ENCODE measurements at places on chromosomes 3 and 15. TPM values are rescaled to one million over a fixed set of nuclear protein-coding genes. Genes with fewer than 3 reads are reported as not detected.

- peak; percentile 80 for DNase-seq
Measured at GRCh38 chr15:38263996-38264395, 11.4 kb downstream of the SPRED1 start.

The ZCWPW2 gene
- 0.24 TPM for polyA plus RNA-seq

The HDAC11 gene
- 10.8 TPM for polyA plus RNA-seq

The SPTBN5 gene
- polyA plus RNA-seq: 0.38 TPM

The THAP10 gene
- polyA plus RNA-seq: 2.8 TPM

GRCh38 chr3:141686466-141687291, 51.4 kb upstream of the RNF7 start:
- peak; percentile 72 for DNase-seq

- DNase-seq: no peak
Measured at GRCh38 chr3:186330772-186331460, 31.1 kb downstream of the DGKG start.

GRCh38 chr15:59694779-59695178, 5.7 kb upstream of the BNIP2 start:
- DNase-seq: no peak

DNA sequence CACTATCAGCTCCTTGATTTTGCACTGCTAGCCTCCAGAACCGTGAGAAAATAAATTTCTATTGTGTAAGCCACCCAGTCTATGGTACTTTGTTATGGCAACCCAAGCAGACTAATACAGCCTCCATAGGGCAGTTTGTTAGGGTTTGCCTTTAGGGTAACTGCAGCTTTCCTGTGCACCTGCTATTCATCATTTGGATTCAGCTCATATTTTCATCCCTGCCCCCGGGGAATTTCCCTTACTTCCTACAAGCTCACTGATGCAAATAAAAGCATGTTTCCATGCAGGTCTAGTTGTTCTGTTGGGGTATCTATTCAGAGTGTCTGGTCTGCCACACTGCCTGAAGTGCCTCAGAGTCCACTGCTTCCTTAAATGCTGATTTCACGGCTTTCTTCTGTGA, 48.6 kb upstream of the ATOSA start:
- no peak for DNase-seq

DNA sequence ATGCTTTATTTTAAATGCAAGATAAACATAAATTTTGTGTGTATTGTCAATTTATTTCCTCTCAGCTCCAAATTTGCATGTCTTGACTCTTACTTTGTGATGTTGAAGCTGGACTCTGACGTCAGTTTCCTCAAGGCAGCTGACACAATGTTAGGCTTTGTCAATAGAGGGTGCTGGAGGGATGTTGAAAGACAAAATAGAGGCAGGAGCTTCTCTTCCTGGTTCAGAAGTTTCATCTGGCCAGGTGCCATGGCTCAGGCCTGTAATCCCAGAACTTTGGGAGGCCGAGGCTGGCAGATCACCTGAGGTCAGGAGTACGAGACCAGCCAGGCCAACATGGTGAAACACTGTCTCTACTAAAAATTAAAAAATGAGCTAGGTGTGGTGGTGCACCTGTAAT, 408.6 kb downstream of the GBE1 start:
- peak; percentile 8 for DNase-seq

The THBS1 gene
- polyA plus RNA-seq: 1,711 TPM

The FHIT gene
- polyA plus RNA-seq: not detected

- DNase-seq: no peak
Measured at GRCh38 chr3:153349108-153349499, 187.1 kb downstream of the RAP2B start.

- no peak for DNase-seq
Measured at GRCh38 chr3:104458657-104459056, 908.1 kb upstream of the ALCAM start.

- no peak for DNase-seq
Measured at GRCh38 chr3:72724070-72724469, 124.2 kb downstream of the SHQ1 start.

- no peak for DNase-seq
Measured at GRCh38 chr15:79168922-79169456, 78.4 kb upstream of the RASGRF1 start.

The RAB6B gene
- polyA plus RNA-seq: 1.4 TPM

- DNase-seq: no peak
Measured at GRCh38 chr3:177551431-177551836, 354.2 kb upstream of the TBL1XR1 start.

The DUOX1 gene
- polyA plus RNA-seq: not detected

DNA sequence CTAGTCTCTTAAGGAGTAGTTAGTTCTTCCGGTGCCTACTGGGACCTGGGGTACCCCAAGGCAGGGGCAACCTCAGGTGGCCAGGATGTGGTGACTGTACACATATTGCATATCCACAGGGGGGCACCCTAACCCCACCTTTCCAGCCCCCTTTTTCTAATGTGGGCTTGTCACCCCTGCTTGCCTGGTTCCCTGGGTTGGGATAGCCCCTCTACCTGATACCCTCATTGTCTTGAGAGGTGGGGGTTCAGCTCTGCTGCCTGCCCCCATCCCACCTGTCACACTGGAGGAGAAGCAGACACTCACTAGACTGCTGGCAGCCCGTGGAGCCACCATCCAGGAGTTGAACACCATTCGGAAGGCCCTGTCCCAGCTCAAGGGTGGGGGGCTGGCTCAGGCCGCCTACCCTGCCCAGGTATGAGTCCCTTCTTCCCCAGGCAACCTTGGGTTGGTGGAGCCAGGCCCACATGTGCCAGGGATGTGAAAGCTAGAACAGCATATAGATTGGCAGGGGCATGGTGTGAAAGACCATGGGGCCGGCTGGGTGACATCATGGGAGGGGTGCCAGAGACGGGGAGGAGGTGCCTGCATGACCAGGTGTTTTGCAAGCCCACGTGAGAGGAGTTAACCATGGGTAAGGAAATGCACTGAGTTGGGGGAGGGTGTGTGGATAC, 4.0 kb downstream of the GLYCTK start:
- no peak for DNase-seq

The ADIPOQ gene
- not detected for polyA plus RNA-seq

DNA sequence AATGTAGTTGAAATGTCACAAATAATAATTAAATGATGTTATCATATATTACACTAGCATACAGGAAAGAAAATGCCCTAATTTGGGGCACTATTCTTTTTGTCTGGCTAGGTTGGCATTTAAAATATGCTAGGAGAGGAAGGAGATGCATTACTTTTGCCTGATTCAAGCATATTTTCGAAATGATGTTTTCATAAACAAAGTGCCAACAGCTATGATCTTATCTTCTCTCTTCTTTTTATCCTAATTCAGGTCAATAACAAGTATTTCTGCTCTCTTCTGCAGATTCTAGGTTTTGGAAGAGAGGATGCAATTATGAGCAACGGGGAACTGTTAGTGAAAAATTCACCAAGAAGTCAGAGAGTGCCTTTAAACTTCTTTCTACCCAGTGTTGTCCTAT, 55.8 kb upstream of the NR2F2 start:
- no peak for DNase-seq

- peak; percentile 90 for DNase-seq
Measured at GRCh38 chr3:58049143-58049785, 41.0 kb downstream of the FLNB start.

DNA sequence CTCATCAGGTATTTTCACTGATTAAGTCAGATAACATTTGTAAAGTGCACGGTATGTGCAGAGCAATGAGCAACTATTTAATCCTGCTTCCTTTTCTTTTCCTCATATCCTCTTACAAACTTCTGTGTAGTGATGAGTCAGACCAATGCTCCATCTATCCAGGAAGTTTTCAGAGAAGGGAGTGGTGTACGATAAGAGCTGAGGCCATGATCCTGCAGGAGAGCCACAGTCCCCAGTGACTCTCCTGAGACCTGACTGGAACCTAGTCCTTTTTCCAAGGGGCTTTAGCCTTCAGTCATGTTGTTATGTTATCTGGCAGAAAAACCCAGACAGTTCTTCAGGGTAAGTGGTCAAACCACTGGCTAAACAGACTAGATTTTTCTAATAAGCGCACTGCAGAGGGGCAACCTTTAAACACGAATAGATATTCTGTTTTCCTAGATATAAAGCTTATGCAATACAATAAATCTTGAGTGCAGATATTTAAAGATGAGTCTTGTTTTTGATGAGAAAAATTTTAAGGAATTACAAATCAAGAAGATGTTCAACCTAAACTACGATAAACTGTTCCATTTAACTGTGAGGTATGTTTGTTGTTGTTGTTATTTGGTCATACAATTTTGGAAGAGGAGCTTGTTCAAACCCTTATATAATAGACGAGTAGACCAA, 110.5 kb upstream of the RAP2B start:
- DNase-seq: peak; percentile 92

The SLC28A2 gene
- not detected for polyA plus RNA-seq

The CCDC39 gene
- polyA plus RNA-seq: not detected

The NLGN1 gene
- polyA plus RNA-seq: 1.1 TPM

GRCh38 chr3:182814419-182815062, 21.2 kb downstream of the ATP11B start:
- no peak for DNase-seq

The PCLAF gene
- 60.5 TPM for polyA plus RNA-seq

The SPINT1 gene
- polyA plus RNA-seq: 1.8 TPM

DNA sequence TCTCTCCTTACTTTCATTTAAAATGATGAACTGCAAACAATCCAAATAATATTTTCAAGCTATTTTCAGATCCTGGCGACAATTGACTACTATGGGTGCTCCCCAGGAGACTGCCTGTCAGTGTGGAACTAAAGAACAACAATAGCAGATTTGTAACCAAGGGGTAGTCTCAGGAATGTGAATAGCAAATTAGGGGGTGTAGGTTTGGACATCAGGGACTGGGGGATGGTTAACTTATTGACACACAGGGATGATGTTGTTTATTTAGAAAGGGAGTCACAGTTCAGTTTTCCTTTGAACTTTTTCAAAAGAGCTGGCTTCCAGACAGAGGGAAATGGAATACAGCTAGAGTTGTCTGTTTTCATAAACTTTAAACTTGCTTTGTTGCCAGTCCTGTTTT, 229.8 kb downstream of the LRTM1 start:
- DNase-seq: no peak

DNA sequence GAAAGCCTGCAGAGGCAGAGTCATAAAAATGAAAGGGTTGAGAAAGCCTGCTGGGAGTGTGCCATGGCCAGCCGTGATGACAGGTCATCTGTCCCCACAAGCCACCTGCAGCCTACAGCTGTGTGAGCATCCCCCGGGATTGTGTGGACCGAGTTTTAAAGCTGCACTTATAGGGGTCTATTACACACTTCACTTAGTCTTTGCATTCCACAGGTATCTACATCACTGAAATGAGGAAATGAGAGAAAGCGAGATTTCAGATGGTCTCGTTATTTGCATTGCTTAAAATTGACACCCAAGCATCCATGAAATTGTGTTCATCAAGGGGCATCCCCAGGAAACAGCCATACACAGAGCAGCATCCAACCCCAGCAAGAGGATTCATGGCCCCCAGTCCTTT, 137.6 kb upstream of the TRIM42 start:
- DNase-seq: no peak

DNA sequence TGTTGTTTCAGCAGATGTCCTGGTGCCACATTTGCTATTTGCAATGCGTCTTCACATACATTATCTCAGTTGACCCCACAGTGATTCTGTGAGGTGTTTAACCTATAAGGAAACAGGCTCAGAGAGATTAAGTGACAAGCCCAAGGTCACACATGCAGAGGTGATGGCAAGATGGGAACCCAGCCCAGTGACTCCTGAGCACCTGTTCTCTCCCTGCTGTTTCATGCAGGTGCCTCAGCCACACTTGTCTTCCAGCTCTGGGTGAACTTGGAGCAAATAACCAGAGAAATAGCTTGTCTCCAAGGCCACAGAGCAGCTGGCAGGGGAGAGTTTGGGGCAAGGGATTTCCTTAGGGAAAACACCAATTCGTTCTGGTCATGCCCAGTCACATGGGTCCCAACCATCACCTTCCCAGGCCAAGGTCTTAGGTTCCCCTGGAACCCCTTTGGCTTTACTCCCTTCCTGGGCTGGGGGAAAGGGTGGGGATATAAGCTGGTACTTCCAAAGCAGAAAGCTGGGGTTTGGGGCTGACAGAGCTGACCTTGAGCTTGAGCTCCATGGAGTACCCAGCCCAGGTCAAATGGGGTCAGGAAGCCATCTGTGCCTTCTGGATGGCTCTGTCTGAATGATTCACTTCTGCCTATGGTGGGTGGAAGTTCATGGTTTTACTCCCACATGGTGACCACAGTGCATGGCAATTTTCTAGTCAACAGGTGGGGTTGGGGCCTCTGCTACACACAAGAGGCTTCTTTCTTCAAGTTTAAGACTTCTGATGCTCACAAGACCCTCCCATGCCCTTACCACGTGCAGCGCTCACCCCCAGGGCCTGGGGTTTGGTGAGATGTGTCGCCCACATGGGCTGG, 22.4 kb downstream of the LIPC start:
- DNase-seq: no peak

DNA sequence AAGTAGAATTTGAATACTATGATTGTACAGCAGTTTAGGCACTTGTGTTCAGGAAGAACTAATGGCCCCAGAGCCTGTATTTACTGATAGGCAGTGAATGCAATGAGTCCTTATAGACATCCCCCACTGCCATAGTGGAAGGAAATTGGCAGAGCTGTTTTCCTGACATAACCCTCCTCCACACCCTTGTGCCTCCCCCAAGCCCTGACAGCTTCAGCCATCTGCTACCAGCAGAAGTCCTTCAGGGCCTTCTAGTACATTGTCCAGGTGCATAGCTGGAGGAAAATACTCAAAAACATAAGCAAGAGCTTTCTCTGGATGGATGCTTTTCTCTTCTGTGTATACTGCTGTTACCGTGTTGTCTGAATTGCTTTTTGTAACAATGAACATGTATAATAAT, 20.6 kb downstream of the ARHGAP31 start:
- DNase-seq: no peak

- no peak for DNase-seq
Measured at GRCh38 chr3:51970606-51971300, 3.1 kb downstream of the ABHD14B start.

The CLRN1 gene
- not detected for polyA plus RNA-seq

GRCh38 chr15:41281236-41281635, 50.2 kb downstream of the CHP1 start:
- peak; percentile 92 for DNase-seq

The CPOX gene
- 19.4 TPM for polyA plus RNA-seq

DNA sequence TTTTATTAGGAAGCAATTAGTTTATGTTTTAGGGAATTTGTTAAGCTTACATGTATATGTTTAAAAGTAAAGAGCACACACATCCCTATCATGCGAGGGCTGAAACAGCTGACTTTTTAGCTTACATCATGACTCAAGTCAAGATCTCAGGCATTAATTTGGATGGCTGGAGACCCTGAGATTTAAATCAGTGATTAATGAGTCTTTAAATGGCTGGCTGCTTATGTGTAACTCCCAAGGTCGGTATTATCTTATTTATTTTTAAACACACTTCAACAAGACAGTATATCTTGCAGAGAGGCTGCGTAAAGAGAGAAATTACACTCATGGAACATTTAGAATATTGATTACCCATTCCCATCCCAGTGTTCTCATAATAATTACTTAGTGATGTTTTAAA, 169.4 kb downstream of the KBTBD8 start:
- no peak for DNase-seq

DNA sequence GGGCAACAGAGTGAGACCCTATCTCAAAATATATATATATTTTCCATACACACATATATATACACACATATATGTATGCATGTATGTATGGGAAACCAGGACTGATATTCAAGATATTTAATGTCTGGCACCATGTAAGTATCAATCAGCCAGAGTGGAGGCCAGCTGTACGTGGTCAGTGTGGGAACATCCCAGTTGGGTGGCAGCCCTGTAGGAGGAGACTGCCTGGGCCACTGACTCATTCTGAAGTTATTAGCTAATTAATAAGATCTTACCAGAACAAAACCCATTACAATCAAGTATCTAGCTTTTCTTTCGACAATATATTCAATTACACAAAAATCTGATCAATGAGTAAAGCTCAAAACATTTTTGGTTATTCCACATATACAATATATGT, 85.1 kb upstream of the OCA2 start:
- peak; percentile 28 for DNase-seq
